ENCODE measurements at places on chromosomes 3 and 15.

- DNase-seq = no peak
Observed at GRCh38 chr3:107124885-107125284, 252.4 kb upstream of the CCDC54 start.

DNA sequence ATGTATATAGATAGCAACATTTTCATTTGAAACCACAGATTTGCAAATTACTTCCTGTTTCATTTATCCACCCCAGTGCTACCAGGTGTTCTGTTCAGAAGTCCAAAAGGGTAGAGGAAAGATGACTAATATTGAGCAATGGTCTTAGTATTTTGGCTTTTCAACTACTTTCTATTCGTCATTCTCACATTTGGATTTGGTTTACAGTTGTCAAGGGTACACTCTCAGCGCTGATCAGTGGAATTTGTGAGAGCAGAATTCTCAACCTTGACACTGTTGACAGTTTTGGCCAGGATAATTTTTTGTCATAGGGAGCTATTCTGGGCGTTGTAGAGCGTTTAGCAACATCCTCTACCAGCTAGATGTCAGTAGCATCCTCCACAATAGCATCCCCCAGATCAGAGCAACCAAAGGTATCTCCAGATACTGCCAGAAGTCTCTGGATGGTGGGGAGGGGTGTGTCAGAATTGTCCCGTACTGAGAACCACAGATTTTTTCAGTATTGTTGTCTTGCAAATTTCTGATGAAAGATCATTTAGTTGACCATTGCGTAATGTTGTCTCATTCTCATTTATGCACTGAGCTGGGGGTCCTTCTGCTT lies 4.2 kb downstream of the HMCES start:
- no peak for DNase-seq

DNA sequence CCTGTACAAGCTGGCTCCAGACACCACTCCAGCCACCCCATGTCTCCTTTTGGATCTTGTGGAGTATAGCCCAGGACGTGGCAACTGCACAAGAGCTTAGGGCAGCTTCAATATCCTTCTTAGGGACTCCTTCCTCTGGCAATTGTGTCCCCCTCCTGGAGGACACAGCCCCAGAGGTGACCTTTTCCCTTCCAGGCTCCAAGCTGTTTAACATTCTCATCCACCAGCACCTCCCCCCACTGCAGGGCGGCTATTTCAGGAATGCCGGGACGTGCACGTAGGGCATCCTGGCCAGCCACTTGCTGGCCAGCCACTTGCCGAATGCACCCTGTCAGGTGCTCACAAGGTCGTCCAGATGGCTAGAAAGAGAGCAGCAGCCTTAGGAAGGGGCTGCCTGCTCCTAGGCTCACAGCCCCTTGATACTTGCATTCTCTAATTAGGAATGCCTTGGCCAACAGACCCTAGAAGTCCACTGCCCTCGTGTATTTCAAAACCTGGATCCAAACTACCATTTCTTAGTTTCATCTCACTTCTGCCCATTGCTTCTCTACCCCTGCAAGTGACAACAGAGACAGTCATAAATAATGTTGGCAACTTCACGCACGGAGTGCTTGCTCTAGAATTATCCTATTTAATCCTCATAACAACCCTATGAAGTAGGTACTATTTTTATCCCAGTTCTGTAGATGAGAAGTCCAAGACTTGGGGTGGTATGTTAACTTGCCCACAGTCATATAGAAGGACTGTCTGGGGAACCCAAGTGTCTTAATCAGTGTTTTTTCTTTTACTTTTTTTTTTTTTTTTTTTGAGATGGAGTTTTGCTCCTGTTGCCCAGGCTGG lies 24.5 kb upstream of the IDH2 start:
- DNase-seq = no peak

DNA sequence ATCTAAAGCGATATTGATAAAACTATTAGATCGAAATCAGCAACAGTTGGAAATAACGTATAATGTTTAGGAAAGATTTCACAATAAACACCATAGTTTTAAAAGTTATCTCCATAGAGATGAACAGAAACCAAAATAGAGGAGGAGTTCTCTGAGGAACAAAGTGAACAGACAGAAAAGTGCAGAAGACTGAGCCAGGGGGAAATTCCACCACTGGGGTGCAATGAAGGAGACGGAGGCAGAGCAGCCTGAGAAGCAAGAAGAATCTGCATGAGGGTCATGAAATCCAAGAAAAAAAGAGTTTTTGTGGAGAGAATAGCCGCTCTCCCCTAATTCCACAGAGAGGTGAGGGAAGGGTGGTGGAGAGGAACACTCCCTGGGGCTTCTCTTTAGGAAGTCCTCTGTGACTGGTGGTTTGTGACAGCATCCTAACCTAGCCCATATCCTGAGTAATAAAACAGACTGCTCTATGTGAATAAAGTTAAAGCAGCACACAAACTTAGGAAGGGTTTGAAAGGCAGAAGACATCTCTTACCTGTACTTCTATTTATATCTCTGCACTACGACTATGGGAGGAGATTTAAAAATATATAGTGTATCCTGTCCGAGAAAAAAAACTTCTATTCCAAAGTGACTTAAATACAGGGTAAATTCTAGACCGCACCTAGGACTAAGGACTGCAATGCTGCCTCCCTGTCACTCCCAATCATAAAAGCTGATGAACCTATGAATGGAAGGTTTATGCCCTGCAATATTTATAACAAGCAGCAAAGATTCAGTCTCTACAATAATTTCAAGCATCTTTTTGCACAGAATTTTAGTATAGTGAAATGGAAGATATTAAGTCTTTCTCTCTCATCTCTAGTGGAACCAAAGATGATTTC lies 22.9 kb downstream of the ATP8B4 start:
- DNase-seq = no peak

DNA sequence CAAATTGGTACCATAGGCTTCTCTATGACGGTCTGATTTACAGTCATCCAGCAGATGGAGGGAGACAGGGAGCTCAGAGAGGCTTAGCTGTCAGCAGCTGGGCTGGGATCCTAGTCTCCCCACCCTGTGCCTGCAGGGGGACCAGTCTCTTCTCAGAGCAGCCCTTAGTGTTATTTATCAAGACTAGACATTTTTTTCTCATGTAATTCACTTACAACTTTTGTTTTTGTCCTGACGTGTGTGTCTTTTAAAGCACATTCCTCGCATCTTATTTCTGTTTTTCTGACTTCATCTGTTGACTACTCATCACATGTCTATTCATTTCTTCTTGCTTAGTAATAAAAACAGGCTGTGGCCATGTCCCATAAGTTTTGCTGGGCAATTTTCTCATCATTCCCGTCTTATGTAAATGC lies 116.1 kb downstream of the KLF13 start:
- DNase-seq = no peak

- no peak for DNase-seq
Observed at GRCh38 chr3:56800832-56801661, 702 bp downstream of the ARHGEF3 start.

- DNase-seq = no peak
Observed at GRCh38 chr15:69854001-69854400, 243.7 kb downstream of the TLE3 start.

- no peak for DNase-seq
Observed at GRCh38 chr15:63379492-63380150, 2.0 kb downstream of the CA12 start.

DNA sequence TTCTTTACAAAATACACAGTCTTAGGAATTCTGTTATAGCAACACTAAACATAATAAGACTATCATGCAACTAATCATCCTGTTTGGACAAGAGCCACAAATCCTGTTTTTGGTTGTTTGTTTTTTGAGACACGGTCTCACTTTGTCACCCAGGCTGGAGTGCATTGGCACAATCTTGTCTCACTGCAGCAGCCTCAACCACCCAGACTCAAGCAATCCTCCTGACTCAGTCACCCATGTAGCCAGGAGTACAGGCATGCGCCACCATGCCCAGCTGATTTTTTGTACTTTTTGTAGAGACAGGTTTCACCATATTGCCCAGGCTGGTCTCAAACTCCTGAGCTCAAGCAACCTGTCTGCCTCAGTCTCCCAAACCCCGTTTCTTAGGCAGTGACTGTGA lies 28.3 kb downstream of the NEDD4 start:
- DNase-seq = no peak

DNA sequence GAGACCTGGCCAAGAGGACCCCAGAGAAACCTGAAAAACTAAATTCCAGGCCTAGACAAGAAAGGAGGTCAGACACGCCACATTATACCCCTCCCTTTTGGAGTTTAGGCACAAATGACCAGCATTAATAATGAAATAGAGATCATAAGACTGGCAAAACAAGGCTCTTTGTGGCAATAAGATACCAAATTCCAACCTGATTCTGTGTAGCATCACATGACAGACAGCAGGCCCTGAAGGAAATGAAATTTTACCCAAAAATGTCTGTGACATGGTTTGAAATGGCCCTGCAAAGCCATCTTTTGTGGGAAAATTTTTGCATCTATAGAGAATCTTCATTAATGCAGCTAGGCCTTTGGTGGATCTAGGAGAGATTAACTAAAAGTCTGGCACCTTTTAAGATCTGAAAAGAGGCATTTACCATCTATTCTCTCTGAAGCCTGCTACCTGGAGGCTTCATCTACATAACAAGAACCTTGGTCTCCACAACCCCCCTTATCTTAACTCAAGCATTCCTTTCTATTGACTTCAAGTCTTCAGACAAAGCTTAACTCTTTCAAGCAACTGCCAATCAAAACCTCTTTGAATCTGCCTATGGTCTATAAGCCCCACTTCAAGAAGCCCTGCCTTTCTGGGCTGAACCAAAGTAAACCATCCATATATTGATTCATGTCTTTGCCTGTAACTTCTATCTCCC lies 8.0 kb downstream of the FAM174B start:
- DNase-seq = no peak

DNA sequence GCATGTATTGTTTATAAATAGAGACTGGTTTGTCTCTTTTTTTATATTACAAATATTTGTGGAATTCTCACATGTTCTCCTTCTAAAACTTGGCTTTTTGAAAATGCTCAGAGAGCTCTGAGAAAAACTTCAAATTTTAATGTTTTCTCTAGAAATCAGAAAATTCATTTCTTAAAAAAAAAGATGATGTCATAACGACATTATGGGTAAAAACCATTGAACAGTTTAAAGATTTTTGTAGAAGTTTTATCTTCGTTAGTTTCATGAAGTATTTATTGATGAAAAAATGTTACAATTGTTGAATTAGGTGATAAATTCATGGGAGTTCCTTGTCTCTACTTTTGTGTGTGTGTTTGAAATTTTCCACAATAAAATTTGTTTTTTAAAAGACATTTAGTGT lies 81.3 kb downstream of the SATB1 start:
- DNase-seq = no peak

DNA sequence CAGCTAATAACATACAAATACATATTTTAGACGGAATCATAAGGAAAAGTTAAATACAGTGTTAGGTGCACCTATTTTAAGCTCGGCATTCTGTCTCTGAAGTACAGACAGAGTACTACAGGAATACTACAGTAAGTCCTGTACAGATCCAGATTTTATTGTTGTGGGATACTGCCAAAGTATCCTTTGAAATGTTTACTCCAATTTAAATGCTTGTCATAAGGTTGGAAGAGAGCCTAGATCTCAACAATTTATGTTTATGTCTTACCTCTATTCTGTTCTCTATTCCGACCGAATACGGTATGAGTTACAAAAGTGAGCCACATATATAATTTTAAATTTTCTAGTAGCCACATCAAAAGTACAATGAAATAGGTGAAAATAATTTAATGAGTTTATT lies 25.3 kb downstream of the PLD1 start:
- DNase-seq = no peak

DNA sequence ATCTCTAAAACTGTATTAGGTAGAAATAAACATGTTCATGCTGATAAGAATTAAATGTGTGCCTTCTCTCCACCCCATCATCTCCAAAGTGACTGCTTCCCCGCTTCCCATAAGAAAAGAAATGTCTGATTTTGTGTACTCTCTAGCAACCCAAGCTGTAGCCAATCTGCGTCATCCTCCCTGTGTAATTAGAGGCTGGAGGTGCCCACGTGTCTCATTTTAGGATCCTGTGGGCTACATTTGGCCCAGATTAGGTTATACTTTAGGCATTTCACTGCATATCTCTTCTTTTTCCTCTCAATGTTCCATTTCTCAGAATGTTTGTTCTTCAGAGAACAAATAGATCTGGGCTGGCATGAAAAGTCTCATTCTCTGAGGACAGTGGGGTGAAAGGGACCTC lies 19.3 kb upstream of the ZNF148 start:
- DNase-seq = no peak

DNA sequence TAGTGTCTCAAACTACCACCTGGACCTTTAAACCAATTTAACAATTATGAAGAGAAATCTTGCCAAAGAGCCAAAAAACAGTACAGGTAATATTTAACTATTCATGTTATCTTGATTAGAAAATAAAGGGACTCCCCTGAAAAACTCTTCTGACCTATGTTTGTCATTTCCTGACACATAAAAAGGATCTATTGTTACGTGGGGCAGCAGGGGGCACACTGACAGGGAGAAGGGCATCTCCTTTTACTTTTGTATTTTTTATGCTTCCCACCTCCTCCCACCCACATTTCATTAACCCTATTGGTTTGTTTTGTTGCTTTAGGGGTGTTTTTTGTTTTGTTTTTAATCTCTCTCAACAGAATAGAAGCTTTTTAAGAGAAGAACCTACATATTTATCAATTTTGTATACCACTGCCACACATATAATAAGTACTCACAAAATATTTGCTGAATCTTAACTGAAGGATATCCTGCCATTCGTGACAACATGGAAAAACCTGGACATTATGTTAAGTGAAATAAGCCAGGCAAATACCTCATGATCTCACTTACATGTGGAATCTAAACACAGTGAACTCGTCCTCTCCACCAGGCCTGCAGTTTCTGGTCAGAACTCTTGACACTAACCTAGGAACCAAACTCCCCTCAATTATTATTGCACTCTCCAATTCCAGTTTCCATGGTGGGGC lies 17.7 kb downstream of the STAG1 start:
- peak; percentile 4 for DNase-seq

- no peak for DNase-seq
Observed at GRCh38 chr3:187870360-187871203, 125.3 kb upstream of the BCL6 start.

- DNase-seq = no peak
Observed at GRCh38 chr15:69164807-69165636, 4.6 kb downstream of the GLCE start.

- no peak for DNase-seq
Observed at GRCh38 chr15:100834731-100835130, 44.9 kb upstream of the ALDH1A3 start.

- no peak for DNase-seq
Observed at GRCh38 chr3:5977331-5977730, 789.8 kb downstream of the EDEM1 start.

DNA sequence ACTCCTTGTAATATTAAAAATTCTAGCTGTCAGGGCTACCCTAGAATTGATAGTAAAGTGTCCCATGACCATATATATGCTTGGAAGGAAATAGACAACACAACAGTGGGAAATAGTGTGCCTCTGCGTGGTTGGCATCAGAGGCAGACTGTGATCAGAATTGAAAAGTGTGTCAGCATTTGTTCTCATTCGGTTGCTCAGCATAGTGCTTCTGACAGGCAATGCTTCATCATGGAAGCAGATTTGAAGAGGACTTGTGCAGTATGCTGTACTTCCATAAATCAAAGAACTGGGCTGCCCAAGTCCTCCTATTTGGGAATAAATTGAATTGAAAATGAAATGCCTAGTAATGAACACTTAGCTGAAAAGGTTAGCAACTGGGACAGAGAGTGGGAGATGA lies 435.7 kb downstream of the DIPK2A start:
- DNase-seq = no peak

GRCh38 chr3:54349231-54349652 lies 226.9 kb downstream of the CACNA2D3 start:
- no peak for DNase-seq

GRCh38 chr3:178318941-178319816 lies 217.1 kb upstream of the KCNMB2 start:
- DNase-seq = peak; percentile 87

Measured in large intestine (tissue), 12 donors.